ENCODE measurements at places on chromosomes 5 and 9.

- DNase-seq = no peak
Measured at GRCh38 chr5:69042500-69042899, 51.3 kb upstream of the SLC30A5 start.

- no peak for DNase-seq
Measured at GRCh38 chr9:81314490-81314889, 374.9 kb downstream of the TLE1 start.

DNA sequence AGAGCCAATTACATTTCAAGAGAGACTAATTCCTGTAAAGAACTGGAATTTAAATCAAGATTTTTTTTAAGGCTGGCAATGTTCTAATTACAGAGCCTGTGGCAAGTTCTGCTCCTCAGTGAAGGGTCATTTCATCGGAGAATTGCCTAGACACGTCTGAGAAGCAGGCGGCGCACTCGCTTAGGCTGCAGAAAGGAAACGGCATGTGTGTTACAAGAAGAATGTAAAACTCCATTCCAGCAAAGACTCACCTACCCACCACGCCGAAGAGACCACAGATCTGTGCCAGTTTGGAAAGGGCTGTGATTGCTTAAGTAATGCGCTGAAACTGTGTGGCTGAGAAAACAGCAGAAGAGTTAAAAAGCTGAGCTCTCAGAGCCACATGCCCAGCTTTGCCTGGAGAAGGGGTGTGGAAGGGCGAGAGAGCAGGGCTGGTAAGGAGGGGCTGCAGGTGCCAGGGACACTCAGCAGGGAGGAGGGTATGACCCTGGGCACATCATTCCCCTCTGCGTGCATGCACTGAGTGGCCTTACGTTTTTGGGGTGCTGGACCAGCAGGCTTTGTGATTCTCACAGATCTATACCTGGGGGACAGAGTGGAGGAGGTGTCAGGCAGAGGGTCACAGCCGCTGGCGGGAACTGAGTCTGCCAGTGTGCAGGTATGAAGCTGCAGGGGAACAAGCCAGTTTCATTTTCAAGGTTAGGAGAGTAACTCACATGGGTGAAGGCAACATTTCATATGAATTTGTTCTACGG lies 17.8 kb upstream of the SLC25A51 start:
- no peak for DNase-seq

GRCh38 chr5:99025298-99026045 lies 96.7 kb upstream of the CHD1 start:
- no peak for DNase-seq

- no peak for DNase-seq
Measured at GRCh38 chr5:172336264-172336663, 52.7 kb upstream of the UBTD2 start.

- DNase-seq = no peak
Measured at GRCh38 chr5:149372076-149372795, 6.9 kb downstream of the IL17B start.

GRCh38 chr5:129361441-129362025 lies 98.6 kb upstream of the ADAMTS19 start:
- DNase-seq = no peak

- DNase-seq = no peak
Measured at GRCh38 chr5:175463641-175464040, 14.7 kb upstream of the SFXN1 start.

DNA sequence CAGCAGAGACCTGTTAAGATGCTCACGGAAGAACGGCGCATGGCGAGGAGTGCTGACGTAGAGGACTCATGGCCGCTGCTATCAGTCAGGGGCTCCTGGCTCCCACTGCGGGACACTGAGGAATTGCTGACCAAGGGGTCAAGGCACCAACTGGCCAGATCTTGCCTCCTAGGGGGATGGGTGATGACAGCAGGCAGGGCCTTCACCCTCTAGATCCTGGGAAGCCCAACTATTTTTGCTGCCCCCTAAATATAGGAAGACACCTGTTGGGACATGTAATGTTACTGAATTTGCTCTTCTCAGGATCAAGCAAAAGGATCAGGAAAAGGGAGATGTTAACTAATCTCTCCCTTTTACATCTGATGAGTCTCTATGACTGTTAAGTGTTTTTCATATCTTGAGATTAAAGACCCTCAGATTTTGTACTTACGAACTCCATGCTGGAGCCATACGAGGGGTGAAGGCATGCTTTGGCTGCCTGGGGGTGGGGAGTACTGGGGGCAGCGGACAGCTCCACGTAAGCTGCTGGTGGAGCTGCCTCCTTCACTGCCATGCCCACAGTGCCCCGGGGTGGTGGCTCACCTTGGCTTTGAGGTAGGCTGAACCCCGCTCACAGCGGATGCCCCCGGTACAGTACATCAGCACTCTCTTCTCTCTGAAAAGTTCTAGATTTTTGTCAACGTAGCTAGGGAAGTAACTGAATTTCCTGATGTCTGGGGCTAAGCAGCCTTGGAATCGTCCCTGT lies 28.1 kb downstream of the TSTD2 start:
- no peak for DNase-seq

DNA sequence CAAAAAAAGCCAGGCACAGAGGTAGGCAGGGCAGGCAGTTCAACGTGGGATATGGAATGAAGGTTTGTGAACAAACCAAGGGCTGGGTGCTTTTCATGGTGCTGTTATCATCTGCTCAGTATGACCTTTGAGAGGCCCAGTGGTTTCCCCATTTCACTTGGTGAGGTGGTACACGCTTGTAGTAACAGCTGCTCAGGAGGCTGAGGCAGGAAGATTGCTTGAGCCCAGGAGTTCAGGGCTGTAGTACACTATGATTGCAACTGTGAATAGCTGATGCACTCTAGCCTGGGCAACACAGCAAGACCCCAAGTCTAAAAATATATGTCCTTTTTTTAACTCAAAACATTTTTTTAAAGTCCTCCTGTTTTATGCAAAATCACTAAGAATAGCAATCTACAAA lies 174.8 kb downstream of the ENC1 start:
- no peak for DNase-seq

GRCh38 chr5:153617190-153617589 lies 126.7 kb downstream of the GRIA1 start:
- DNase-seq = no peak

DNA sequence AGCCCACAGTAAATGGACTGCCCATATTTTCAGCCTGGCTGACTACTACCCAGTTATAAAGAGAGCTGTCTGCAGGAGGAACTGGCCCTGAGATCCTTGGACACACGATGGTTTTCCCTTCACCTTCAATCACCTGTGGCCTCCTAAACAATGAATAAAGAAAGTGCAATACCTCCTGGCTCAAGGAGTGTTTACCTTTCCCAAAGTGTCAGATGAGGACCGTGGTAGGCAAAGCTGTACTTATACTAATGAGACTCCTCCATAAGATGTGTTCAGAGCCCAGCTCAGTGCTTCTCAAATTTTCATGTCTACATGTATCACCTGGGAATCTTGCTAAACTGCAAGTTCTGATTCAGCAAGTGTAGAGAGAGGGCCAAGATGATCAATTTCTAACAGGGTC lies 284.5 kb upstream of the VLDLR start:
- DNase-seq = no peak

- DNase-seq = no peak
Measured at GRCh38 chr9:110691002-110691549, 22.5 kb downstream of the MUSK start.

DNA sequence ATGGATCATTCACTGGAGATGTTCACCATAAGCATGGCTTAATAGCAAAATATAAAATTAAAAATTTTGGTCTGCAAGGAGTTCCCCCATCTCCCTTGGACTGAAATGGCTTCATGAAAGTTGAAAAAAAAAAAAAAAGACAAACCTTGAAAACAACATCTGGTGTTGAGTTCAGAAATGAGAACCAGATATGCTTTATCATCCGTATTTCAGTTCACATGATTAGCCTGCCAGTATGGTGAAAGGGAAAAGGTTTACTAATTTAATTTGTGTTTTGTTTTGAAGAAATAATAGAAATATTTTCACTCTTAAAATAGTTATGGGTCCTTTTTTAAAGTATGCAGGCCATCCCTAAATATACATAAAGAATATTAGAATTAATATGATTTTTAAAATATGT lies 67.8 kb downstream of the TMEM167A start:
- no peak for DNase-seq

DNA sequence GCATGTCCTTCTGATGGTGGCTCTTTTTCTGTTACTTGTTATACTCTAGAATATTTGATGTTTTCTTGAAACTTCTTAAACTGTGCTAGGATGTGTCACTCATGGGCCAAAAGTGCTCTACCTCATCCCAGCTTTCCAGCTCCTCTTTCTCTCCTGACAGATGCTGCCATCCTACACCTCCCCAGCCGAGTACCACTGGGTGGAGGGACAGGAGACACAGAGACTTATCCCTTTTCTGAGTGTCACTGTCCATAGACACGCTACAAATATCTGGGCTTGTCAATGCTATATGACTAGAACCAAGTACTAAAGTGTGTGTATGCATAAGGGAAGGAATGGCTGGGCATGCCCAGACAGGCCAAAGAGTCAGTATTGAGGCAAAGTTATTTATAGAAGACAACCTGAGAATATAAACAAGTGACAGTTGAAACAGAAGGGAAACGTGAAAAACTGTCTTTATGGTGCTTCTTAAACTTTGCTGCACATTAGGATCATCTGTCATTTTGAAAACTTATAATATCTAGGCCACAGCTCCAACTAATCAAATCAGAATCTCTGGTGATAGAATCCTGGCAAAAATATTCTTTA lies 188.0 kb downstream of the CARTPT start:
- DNase-seq = no peak
